ENCODE measurements at places on chromosomes 16 and 17.
A peak's percentile ranks its signal among the peaks of the same experiment; 100 is the strongest.

GRCh38 chr16:73113336-73113735 is 65.4 kb upstream of the ZFHX3 start:
- no peak for DNase-seq

- DNase-seq: no peak
Measured at GRCh38 chr16:4868026-4868425, 20.7 kb downstream of the UBN1 start.

- DNase-seq: no peak
Measured at GRCh38 chr16:70702624-70703023, 16.8 kb upstream of the MTSS2 start.

DNA sequence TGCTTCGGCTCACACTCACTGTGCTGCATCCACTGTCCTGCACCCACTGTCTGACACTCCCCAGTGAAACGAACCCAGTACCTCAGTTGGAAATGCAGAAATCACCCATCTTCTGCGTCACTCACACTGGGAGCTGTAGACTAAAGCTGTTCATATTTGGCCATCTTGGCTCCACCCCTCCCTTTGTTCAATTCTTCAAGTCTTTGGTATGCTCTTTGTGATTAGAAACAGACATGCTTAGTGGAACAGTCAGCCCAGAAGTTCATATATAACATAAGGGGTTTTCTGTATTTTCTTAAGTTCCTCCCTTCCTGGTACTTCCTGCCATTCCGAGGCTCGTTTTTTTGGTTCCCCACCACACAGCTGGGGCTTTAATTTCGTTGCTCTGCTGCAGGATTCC is 398.5 kb upstream of the DYNLRB2 start:
- no peak for DNase-seq

- no peak for DNase-seq
Measured at GRCh38 chr17:30117675-30118081, 1.1 kb downstream of the NSRP1 start.

DNA sequence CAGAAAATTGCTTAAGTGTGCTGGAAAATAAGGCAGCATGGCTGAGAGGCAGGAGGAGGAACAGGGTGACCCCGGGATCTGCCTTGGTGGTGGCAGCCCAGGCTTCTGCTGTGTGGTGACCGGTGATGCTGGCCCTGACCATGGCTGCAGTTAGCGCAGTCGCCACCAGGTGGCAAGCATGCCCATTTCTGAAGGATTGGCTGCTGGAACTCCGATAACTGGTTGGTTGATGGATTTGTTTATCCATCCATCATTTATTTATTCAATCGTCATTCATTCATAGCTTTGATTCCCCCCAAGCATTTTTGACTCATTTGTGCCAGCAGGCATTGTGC is 29.1 kb upstream of the ITGA3 start:
- peak; percentile 55 for DNase-seq

DNA sequence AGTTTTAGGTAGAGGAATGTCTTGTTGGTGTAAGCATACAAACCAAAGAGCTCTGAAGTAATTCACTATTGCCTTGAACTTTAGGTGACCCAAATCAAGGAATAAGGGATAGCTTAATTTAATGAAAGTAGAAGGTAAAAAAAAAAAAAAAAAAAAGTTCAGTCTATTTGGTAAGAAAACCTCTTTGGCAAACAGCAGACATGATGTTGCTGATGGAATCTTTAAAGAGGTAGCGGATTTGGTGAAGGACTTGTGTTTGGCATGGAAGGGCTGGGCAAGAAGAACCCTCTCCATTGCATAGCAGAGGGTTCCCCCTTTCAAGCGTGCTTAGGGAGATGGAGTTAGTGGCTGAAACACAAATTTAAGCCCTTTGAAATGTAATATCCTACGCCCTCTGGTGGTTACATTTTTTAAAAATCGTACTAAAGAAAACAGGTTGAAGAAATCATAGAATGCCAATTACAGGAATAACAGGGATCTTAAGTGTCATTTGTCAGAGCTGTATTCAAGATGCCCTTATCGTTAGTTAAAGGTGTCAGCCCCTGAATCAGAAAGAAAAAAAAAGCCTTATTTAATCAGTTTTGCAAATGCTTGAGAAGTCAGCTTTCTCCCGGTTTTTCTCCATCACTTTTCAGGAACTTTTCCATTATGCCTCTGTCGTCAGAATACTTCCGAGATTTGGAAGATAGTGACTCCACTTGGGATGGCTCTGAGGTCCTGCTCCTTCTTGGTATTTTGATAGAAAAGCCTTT is 383.1 kb downstream of the KCNJ2 start:
- DNase-seq: no peak

DNA sequence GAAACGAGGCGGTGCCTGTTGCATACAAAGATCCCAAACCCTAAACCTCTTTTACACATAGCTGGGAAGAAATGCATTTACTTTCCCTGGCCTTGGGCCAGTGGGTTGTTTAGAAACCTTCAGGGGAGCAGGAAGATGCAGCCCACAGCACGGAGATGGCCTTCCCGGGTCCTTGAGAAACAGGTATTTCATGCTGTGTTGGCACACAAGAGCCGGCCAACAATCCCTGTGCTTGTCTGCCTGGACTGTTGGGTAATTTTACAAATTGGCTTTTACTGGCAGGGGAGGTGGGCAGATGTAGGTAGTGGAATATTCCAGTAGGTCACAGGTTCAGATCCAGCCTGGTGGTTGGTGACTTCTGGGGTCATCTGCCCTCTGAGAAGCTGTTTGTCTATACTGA is 148.0 kb downstream of the FOXL1 start:
- DNase-seq: no peak

DNA sequence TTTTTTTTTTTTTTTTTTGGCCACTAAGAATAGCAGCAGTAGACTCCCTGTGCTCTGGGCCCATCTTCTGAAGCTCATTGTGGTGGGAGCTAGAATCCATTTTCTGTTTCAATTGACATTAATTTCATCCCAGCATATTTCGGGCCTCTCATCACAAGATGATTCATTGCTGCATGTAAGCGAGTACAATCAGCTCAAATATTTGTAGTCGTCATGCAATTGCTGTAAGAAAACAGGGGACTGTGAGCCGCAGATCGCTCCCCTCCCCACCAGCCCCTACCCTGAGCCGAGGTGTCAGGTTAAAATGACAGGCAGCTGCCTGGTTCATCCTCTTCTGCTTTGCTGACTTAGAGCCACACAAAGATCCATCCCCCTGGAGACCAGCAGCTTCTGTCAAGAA is 358.8 kb upstream of the CDH5 start:
- DNase-seq: no peak

GRCh38 chr17:74307984-74308773 is 17.8 kb upstream of the KIF19 start:
- DNase-seq: no peak

- no peak for DNase-seq
Measured at GRCh38 chr16:27684047-27684446, 134.1 kb downstream of the KATNIP start.

DNA sequence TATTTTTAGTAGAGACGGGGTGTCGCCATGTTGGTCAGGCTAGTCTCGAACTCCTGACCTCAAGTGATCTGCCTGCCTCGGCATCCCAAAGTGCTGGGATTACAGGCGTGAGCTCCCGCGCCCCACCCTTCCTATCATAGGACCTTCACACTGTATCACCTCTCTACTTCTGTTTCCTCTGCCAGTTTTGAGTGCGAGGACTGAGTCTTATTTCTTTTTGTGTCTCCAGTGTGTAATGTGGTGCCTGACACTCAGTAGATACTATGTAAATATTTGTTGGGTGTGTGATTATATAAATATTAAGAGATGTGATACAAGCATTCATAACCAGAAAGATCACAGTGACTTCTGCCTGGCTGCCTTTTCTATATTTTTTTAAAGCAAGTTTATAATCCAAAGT is 10.5 kb downstream of the PRKCA start:
- no peak for DNase-seq

- DNase-seq: no peak
Measured at GRCh38 chr17:64326420-64327054, 63.5 kb upstream of the TEX2 start.

DNA sequence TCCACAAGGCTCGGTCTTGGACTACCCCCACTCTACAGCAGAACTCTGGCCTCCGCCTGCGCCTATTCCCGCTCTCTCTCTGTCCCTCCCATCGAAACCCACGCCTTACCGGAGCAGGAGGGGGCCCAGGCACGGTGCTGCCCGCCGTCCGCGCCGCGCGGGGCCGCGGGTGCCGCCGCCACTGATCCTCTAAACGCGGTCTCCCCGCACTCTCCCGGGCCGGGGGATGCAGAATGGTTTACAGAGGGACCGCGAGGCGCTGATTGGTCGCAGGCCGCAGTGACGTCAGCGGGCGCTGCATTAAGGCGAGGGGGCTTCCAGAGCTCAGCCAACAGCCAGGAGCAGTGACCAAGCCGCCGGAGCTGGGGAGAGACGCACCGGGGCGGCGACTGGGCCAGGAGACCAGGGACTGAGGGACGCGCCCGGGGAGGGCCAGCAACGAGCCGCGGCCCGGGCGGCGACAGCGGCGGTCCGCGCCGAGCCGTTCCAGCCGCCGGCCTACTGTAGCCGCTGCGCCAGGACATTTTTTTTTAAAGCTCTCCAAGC is 747 bp upstream of the LHX1 start:
- DNase-seq: no peak

DNA sequence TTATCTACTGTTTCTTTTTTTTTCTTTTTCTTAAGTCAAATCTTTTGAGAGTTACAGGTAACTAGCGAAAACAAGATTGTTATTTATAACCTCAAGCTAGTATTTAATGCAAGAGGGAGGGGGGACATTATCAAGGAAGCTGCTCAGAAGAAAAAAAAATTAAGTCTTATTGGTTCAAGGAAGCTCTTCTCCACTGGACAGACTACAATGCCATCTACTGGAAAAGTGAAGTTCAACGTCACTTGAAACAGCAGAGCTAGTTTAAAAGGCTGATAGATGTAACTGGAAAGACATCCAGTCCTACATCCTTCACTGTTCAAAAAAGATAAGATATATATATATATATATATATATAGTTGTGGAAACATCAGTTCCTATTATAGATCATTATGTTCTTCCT is 418.0 kb upstream of the PSMD7 start:
- no peak for DNase-seq

DNA sequence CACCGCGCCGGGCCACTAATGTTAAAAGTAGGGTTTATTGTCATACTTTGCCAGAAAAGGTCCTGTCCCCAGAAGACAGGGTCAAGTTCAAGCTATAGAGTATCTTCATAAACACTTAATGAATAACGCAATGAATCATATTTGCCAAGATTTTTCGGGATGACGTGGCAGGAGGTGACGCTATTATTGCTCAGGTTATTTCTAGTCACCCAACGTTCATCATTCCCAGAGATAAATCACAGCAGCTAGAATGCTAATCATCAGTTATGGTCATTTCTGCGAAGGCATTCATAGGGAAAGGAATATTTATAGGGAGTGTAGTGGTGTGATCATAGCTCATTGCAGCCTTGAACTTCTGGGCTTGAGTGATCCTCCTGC is 2.0 kb downstream of the TMC5 start:
- no peak for DNase-seq

GRCh38 chr17:82278786-82279391 is 5.4 kb upstream of the CSNK1D start:
- DNase-seq: no peak

DNA sequence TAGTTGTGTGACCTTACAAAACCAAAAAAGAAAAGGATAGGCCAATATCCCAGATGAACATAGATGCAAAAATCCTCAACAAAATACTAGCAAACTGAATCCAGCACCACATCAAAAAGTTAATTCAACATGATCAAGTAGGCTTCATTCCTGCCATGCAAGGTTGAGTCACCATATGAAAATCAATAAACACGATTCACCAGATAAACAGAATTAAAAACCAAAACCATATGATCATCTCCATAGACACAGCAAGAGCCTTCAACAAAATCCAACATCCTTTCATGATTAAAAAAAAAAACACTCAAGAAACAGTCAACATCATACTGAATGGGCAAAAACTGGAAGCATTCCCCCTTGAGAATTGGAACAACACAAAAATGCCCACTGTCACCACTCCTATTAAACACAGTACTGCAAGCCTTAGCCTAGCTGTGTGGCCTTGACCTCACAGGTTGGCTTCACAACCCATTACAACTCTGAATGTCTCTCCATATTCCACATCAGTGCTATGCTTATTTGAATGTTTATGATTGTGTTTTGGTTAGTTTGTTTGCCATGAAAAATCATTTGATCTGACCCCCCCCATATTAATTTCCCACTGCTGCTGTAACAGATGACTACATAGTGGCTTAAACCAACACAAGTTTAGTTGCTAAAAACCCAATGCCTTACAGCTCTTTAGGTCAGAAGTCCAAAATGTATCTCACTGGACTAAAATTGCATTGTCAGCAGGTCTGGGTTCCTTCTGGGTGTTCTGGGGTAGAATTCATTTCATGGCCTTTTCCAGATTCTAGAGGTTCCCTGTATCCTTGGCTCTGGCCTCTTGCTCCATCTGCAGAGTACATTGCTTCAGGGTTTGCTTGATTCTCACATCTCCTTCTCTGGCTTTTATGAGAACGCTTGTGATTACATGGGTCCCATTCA is 257.1 kb upstream of the DYNLRB2 start:
- no peak for DNase-seq

- DNase-seq: no peak
Measured at GRCh38 chr17:8532021-8532420, 96.3 kb downstream of the NDEL1 start.

GRCh38 chr17:81328489-81328888 is 33.4 kb upstream of the SLC38A10 start:
- no peak for DNase-seq

- DNase-seq: no peak
Measured at GRCh38 chr17:79819085-79819484, 20.2 kb downstream of the CBX4 start.

GRCh38 chr17:75012346-75013091 is at the start of gene MRPL58:
Gene MRPL58, plus strand, starts transcription at chr17:75012670. Its CDS starts 17 bp downstream, at chr17:75012687.
- DNase-seq: peak; percentile 58

DNA sequence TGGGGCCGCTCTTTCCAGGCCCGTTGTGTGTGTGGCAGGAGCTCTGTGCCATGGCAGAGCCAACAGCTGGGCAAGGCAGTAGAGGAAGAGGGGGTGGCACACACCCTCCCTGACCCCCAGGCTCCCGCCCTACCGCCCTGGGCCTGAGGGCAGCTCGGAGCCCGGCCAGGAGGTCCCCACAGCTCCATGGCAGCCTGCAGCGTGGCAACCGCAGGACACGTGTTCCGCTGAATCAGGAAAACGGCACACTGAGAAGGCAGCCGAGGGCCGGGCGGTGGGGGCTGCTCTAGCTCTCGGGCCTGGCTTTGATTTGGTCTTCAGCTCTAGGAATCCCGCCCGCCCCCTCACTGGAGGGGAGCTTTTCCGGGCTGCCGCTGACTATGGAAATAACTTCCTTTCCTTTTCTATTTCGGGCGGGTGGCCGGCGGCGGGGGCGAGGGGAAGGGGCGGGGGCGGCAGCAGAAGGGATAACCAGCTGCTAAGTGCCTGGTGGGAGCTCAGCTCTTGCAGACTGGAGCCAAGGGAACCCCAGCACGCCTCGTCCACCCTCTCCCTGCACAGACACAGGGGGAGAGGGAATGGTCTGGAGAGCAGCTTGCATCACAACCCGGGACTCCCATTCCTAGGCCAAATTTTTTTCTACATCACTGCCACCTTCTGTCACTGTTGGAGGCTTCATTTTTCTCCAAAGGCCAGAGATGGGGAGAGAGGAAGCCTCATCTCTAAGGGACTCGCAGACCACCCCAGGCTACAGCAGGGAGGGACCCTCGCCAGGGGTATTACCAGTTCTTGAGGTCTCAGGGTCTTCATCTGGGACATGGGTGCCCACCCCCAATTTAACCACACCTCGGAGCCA is 24.8 kb upstream of the MRPS23 start:
- DNase-seq: no peak

All from stimulated activated CD4-positive, alpha-beta T cell treated with anti-CD3 and anti-CD28 coated beads, Interleukin-1b, Interleukin-23, amount 100 ng/mL, for 1 hour (primary cell).